ENCODE measurements at places on chromosomes 1 and 21.
A peak's percentile ranks its signal among the peaks of the same experiment; 100 is the strongest.

DNA sequence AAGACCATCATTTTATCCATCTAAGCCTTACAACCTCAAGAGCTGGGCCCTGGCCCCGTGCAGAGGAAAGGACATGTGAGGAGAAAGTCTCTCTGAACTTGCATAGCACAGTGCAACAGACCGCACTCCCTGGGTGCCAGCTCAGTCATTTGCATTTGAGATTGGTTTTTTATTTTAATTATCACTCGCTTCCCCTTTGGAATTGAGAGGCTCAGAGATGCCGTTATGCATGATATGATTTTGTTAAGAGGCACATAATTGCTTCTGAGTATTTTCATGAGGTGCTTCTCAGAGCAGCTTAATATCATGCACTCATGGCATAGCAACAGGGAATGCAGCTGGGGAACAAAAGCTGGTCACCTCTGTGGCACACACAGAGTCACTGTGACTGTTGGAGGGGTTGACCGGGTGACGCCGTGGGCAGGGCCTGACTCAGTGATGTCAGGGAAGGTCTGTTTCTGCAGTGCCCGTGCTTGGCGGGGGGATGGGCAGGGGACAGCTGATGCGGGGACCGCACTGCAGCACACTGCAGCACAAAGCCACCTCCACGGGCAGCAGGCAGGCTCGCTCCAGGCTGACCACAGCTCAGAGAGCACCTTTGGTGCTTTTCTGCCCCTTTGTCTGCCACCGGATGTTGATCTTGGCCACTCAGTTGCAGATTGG, 43.2 kb upstream of the VAMP3 start:
- DNase-seq: no peak

GRCh38 chr1:40930174-40930964, 49.1 kb upstream of the CTPS1 start:
- DNase-seq: no peak

DNA sequence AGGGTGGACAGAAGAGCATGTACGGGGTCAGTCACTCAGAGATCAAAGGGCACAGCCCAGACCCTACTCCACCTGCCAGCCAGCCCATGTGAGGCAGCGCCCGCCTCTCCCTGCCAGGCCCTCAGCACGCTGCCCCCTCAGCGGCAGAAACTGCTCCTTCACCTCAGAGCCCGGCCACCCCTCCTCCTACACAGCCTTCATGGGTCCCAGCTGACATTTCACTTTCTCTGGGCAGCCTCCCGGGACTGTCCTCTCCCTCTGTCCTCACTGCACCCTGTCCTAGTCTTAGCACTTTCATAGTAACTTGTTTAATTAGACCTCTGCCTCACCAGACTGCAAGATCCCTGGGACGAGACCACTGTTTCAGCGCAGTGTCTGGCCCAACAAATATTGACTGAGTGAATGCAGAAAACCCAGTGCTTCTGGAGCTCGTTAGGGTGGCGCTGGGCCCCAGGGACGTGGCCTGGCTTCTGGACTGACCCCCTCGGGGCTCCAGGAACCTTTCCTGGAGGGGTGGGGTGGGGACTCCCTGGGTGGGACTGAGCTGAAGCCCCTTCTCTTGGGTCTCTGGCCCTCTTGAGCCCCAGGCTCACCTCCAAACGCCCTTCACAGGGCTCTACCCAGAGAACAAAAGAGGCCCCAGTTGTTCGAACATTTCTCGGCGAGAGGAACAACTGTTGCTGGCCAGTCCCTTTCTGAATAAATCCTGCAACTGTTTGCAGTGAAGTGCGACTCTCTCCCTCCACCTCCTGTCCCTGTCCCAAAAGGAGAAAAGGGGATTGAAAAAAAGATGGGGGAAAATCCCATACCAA, 114.9 kb downstream of the CASZ1 start:
- DNase-seq: no peak

DNA sequence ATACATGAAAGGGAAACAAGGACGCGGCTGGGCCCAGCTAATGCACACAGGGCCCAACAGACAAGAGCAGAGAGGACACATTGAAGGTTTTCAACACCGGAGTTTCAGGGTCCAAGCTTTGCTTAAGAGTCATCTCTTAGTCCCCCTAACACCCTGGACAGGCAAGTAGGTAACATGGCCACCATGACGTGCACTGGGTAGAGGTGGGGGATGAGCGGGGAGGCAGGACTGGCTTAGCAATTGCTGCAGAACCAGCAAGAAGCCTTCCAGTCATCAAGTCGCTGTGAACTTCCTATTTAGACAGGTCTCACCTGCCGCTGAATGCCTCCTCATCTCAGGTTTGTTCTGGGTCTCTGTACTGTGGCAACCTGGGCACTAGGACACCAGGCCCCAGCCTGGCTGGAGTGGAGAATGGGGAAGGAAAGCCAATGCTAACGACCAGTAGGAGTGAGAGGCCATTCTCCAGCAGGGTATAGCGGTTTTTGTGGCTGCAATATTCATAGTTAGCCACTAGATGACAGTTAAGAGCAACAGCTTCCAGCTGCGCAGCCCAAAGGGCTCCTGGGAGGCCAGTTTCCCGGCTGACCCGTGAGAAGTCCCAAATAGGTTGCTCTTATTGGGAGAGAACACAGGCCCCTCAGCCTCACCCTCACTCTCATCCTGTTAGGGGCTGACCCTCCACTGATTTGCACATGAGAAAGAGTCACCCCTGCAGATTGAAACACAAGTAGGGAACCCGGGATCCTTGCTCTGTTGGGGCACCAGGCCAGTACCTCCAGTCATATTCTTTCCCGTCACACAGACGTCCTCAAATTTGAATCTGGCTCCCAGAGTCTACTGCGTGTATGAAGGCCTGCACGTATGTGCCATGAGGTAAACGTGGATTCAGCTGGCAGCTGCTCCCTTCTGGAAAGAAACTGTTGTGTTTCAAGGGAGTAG, 6.0 kb upstream of the PIGC start:
- DNase-seq: peak; percentile 69

- peak; percentile 35 for DNase-seq
Observed at GRCh38 chr1:168621356-168621755, 45.0 kb downstream of the XCL1 start.

- no peak for DNase-seq
Observed at GRCh38 chr1:223853748-223854147, 8.0 kb upstream of the TP53BP2 start.

GRCh38 chr1:114756009-114756892, 1.5 kb downstream of the CSDE1 start:
- DNase-seq: peak; percentile 4

GRCh38 chr1:174998569-174999215, 1.1 kb upstream of the CACYBP start:
- peak; percentile 57 for DNase-seq

DNA sequence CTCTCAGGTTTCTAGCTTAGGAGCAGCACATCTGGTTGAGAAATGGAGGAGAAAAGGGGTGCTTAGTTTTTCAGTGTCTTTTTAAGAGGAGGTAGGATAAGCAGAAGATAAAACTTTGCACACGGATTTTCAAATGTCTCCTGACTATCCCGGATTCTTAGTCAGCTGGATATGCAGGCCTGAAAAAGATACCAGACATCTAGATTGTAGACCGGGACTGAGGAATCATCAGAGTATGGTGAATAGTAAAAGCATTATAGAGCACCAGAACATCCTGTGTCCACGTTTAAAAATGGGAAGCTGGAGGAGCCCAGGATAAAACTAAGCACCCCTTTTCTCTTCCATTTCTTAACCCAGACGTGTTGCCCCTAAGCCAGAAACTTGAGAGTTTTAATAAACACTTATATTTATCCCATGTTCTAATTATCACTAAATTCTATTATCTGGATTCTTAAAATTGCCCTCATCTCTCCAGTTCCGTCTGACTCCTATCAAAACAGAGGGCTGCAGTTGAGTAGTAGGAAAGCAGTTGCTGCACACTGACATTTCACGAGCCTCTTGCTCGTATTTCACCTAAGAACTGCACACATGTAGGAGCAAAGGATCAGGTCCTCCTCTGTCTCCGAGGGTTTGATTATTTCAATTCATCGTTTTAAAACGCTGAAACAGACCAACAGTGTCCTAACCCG, 609 bp downstream of the PIGK start:
- peak; percentile 35 for DNase-seq

- no peak for DNase-seq
Observed at GRCh38 chr1:200152336-200152735, 124.8 kb downstream of the NR5A2 start.

- DNase-seq: no peak
Observed at GRCh38 chr1:178543290-178543607, 30.3 kb downstream of the TEX35 start.

- DNase-seq: peak; percentile 5
Observed at GRCh38 chr1:55155522-55155921, 59.6 kb downstream of the USP24 start.

GRCh38 chr1:48499211-48499735, 27.3 kb upstream of the SPATA6 start:
- no peak for DNase-seq

DNA sequence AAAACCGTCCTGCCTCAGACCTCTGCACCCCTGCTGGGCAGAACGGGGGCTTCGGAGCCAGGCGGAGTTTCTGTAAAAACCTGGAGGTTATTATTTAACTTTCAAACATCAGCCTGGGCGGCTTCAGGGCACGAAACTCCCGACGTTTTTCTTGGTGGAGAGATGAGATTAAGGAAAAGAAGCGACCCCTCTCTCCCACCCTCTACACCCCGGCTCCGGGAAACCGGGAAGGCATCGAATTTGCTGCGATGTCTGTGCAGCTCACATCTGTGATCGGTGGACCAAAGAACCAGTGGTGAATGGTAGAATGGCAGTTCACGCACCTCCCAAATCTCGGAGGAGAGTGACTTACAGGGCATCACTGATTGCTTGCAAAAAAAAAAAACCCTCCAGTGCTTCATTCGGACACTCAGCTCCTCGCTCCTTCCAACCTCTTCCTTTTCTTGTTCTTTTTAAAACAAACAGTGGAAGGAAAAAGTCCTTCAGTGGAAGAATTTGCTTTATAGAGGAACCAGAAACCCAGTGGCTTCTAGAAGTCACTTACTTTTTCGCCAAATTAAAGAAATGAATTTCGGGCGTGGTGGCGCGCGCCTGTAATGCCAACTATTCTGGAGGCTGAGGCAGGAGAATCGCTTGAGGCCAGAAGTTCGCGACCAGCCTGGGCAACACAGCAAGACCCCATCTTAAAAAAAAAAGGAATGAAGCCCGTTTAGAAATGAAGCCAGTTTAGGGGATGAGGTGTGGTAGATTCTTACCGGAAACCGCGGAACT, 884 bp downstream of the PHACTR4 start:
- DNase-seq: peak; percentile 62

DNA sequence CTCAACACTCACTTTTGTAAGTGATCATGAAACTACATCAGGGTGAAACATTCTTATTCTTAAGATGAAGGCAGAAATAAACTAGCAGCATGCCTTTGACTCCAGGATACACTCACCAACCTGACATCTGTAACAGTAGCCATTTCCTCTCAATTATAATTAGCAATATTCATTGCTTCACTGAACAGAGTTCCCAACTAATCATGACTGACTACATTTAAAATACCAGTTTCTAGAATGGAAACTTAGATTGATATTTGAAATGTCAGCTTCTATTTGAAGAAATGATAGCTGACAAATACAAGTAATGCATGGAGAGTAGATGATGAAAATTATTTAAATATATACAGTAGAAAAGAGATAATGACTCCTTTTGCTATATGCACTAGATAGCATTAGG, 1023.8 kb downstream of the MRPL39 start:
- DNase-seq: no peak

- peak; percentile 19 for DNase-seq
Observed at GRCh38 chr1:15100121-15100879, 53.2 kb upstream of the TMEM51 start.

GRCh38 chr1:243718022-243718421, 132.0 kb downstream of the AKT3 start:
- DNase-seq: no peak

DNA sequence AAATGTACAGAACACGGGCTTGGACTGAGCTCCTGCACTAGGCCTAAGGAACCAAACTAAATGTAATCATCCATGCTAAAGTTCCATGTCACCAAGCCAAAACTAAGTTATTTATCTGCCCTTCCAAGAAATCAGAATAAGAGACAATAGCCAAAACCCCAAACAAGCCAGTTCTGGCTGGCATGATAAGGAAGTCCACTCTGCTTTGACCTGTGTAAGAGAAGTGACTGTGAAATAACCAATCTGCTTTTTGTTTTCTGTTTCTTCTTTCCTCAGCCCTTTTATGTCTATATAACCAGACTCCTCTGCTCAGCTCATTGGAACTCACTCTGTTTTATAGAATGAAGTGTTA, 15.1 kb downstream of the PLPPR5 start:
- no peak for DNase-seq

DNA sequence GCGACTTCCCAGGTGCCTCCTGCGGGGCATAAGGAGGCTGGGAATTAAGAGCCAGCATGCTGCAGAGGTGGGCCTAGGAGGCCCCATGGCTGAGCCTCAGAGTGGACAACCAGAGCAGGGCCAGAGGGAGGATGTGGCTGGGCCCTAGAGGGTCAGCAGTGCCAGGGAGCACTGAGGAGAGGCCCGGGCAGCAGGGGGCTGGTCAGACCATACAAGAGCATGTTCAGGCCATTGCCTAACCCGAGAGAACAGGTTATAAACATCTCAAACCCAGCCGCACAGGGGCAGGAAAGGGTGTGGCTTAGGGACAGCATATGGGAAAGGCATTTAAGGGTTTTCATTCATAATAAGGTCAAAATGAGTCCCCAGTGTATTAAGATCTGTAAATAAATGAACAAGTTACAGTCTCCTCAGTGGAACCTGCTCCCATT, 51.1 kb downstream of the IER5 start:
- DNase-seq: peak; percentile 15

DNA sequence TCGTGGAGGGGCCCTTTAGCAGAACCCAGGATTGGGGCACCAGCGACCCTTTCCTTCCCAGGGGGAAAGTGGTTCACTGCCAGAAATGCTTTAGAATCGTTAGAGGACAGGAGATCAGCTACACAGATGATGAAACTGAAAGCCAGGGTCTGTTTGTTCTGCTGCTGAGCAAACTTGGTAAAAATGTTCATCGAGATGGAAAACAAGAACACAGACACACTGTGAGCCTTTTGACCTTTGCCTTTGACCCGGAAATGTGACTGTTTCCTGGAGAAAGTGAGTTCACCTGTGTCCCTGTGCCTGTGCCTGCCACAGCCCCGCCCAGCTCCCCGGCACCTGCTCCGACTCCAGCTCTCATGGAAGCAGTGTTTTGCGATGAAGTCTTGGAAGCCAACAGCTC, 234.3 kb downstream of the CAMTA1 start:
- no peak for DNase-seq

All from RPMI7951 (cell line).